ENCODE measurements at places on chromosomes 2 and 18.

DNA sequence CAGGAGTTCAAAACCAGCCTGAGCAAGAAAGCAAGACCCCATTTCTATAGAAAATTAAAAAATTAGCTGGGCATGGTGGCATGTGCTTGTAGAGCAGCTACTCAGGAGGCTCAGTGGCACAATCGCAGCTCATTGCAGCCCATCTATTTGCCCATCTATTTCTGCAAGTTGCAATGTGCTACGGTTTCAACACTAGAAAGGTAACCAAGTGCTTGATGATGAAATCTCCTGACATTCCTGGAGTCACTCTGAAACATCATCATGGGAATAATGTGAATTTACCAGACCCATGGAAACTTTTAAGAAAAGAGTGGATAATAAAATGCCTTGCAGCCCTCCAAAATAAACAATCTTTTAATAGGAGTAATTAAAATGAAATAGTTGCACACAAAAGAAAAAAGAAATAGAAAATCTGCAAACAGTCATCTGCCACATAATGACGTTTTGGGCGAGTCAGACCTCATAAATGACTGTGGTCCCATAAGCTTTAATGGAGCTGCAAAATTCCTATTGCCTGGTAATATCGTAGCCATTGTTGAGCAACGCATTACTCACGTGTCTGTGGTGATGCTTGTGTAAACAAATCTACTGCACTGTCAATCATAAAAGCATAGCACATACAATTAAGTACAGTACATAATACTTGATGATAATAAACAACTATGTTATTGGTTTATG, 46.6 kb upstream of the AMMECR1L start:
- no peak for DNase-seq

- no peak for DNase-seq
Measured at GRCh38 chr2:188798159-188798558, 176.0 kb upstream of the COL3A1 start.

- DNase-seq: no peak
Measured at GRCh38 chr2:23761638-23762037, 165.3 kb downstream of the ATAD2B start.

DNA sequence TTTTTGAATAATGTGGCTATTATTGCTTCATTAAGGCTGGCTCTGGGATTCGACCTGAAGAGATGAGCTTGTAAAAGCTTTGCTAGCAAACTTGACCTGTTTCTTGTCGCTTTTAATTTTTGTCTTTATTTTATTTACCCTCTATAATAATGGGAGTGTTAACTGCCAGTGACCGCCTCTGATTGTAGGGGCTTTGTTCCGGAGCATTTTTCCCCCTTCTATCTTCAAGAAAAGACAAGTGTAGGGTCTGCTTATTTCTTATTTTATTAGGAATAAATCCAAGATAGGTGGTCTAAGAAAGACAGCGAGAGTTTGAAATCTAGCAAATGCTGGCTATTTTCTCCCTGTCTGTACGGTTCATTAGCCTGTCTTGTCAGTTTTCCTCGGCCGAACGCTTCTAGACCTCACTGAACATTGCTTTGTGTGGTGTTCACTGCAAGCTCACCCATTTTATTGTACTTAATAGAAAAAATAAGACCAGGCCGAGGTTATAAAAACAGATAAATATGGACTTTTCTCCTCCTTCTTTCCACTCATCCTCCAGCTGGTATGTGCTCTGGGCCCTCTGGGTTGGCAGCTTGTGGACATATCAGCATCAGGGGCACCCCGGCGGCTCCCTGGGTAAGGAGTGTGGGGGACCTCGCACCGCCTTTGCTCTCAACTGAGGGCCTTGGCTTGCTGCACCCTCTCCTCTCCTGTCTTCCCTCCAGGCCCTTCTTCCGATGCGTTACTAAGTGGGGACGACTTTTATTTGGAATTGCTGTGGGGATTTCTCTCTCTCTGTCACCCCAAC, 8.5 kb downstream of the MEIS1 start:
- DNase-seq: no peak

- DNase-seq: no peak
Measured at GRCh38 chr2:129469389-129469788, 510.1 kb upstream of the RAB6C start.

- no peak for DNase-seq
Measured at GRCh38 chr2:208489687-208490086, 83.1 kb downstream of the PTH2R start.

- no peak for DNase-seq
Measured at GRCh38 chr2:127811397-127812321, 688 bp upstream of the WDR33 start.

DNA sequence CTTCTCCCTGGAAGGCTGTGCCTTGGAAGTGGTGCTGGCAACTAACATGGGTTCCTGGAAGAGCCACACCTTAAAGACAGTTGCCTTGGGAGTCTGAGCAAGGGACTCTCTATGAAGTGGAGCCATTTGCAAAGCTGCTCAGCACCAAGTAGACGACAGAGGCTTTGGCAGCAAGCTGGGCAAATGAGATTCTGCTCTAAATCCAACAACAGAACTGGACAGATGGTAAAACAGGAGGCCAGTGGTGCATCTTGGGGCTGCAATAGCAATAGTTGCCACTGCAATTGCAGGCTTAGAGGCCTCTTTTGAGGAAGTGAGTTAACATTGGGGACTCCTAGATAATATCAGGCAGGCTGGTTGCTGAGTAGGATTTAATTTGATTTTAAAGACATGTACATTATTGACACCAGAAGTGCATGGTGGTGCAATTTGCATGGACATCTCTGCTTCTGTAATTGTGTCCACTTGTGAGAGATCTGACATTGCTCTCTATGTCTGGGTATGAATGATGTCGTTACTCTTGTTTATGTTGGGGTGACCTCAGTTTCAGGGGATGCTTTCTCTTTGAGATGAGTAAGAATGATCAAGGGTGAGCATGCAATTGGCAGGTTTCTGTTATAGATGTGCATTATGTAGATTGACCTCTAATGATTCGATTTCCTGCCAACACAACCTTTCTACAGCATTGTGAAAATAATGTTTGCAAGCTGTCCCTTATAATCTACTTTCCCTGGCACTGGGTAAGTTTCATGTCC, 568.3 kb upstream of the MEX3C start:
- DNase-seq: no peak

GRCh38 chr2:207768866-207769596, 675 bp downstream of the FZD5 start:
- DNase-seq: no peak
